ENCODE measurements at places on chromosomes 3 and 15.

- DNase-seq: no peak
These were observed 225.9 kb upstream of the C2CD4B start for GRCh38 chr15:62390791-62391640.

GRCh38 chr3:156434921-156435320 is 120.0 kb downstream of the SSR3 start:
- no peak for DNase-seq

GRCh38 chr15:84703808-84704207 is 12.1 kb downstream of the SEC11A start:
- no peak for DNase-seq

- DNase-seq: no peak
These were observed 55.7 kb downstream of the OXNAD1 start for GRCh38 chr3:16320711-16321110.

GRCh38 chr3:126998320-126998719 is 15.4 kb downstream of the PLXNA1 start:
- DNase-seq: no peak

- no peak for DNase-seq
These were observed 28.8 kb downstream of the RBP2 start for GRCh38 chr3:139447486-139447885.

- no peak for DNase-seq
These were observed 44.0 kb downstream of the NUP210 start for GRCh38 chr3:13376091-13376490.

DNA sequence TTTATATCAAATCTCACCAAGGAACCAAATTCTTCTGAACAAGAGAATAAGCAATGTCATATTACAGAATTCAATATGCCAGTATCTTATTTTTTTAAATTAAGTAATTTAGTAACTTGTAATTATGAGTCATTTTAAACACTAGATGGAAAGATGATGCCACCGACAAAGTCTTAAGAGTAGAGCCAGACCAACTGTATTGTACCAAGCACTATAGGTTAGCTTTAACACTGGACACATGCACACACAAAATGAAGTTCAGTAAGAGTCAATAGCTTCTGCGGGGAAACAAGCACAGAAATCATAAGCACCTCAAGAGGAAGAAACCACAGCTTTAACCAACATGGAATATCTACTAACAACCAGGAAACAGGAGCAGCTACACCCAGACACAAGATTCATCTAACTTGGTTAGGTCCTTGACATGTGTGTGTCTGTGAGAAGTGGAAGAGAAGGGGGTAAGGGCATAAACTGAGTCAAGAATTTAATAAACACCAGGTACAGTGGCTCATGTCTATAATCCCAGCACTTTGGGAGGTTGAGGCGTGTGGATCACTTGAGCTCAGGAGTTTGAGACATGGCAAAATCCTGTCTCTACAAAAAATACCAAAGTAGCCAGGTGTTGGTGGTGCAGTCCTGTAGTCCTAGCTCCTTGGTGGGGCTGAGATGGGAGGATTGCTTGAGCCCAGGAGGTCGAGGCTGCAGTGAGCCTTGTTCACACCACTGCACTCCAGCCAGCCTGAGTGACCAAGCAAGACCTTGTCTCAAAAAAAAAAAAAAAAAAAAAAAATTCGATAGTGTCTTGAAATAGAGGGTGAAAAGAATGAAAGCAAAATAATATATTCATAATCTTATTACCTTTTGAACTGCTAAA is 28.9 kb downstream of the DENND4A start:
- no peak for DNase-seq

GRCh38 chr15:96338766-96339618 is 8.5 kb downstream of the NR2F2 start:
- no peak for DNase-seq

- DNase-seq: no peak
These were observed 158.2 kb downstream of the SPATA16 start for GRCh38 chr3:172982736-172983364.

GRCh38 chr3:142875583-142876207 is 13.2 kb downstream of the PCOLCE2 start:
- DNase-seq: no peak

DNA sequence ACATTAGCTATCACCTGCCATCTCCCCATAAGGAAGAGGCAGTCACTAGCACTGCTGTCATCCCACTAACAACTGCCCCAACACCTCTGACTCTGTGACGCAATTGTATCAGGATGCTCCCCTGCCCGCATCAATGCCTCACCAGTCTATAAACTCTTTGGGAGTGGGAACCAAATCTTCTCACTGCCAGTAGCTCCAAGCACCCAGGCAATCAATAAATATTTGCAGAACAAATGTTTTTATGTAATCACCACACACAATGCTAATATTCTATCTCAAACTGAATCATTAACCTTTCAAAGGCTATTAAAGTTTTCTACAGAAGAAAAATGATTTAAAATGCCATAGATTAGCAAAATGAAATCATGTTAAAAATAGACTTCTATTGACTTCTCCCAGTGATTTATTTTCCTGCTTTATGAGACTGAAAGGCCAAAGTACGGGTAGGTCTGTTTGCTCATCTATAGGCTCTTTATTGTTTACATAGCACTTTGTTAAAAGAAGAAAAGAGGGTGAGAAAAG is 131.3 kb downstream of the PLD1 start:
- DNase-seq: no peak

GRCh38 chr15:51589881-51590568 is 32.5 kb downstream of the DMXL2 start:
- DNase-seq: no peak

DNA sequence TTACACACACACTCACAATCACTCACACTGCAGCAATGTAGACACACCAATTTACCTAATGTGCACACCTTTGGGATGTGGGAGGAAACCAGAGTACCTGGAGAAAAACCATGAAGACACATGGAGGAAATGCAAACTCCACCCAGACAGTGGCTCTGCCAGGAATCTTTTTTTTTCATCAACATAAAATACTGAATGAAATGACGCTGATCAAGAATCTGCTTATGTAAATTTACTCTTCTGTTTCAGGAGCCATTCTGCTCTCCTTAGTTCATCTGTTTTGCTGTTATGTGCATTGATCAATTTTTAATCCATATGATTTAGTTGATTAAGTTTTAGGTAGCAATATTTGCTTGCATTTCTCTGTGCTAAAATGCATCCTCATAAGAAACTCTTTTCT is 414.2 kb upstream of the CCDC54 start:
- no peak for DNase-seq

GRCh38 chr3:127899200-127899599 is 15.8 kb upstream of the KBTBD12 start:
- DNase-seq: no peak

GRCh38 chr3:38154033-38154494 is 11.3 kb upstream of the OXSR1 start:
- peak; percentile 73 for DNase-seq

- no peak for DNase-seq
These were observed 16.4 kb upstream of the TNFAIP8L3 start for GRCh38 chr15:51111061-51111460.

GRCh38 chr3:58012302-58012701 is 4.1 kb downstream of the FLNB start:
- DNase-seq: no peak

GRCh38 chr15:96412045-96412905 is 81.8 kb downstream of the NR2F2 start:
- no peak for DNase-seq

GRCh38 chr15:97561529-97561928 is 399.0 kb upstream of the ARRDC4 start:
- no peak for DNase-seq

DNA sequence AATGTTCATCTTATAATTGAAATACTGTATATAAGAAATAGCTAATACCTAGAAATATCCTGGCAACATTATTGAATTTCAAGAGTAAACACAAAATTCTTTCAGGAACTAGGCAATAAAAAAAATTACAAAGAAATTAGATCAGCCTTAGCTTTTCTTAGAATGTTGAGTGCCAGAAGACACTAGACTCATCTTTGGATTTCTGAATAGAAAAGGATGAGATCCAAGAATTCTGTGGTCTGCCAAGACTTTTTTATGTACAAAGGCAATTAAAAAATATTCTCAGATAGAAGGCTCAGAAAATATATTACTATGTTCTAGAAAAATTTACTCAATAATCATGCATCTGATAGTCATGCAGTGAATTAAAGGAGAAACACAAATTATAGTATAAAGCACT is 294.5 kb upstream of the CDIN1 start:
- DNase-seq: no peak

GRCh38 chr15:60396100-60396499 is 1.7 kb downstream of the ANXA2 start:
- DNase-seq: no peak

GRCh38 chr3:50207359-50208042 is 2.4 kb downstream of the SLC38A3 start:
- DNase-seq: no peak

- DNase-seq: peak; percentile 63
These were observed 1.6 kb downstream of the RFTN1 start for GRCh38 chr3:16511681-16512434.

DNA sequence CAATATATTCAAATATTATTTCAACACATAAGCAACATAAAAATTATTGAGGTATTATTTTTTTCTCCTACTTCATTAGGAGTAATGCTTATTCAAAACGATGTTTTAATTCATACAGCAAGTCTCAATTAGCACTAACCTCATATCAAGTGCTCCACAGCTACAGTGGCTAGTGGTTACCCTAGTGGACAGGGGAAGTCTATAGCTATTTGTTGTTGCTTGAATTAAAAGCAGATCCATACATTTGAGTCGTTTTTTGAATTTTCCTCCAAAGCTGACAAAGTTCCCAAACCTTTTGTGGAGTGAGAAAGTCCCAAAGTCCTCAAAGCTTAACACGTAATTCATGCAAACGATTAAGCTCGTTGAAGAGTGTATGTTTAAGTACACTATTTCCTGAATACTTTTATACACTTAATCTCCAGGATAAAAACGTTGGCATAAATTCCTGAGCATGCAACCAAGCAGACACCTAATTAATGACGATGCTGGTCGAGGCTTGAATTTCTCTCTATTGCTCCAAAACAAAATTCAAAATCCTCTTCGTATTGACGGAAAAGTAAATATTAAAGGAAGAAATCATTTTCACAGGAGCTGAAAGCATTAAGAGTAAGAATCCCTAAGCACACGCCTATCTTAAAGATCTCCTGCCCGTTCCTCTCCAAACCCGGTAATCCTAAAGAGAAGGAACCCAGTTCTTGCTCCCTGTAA is 985 bp downstream of the VPS13C start:
- DNase-seq: no peak

GRCh38 chr3:17823816-17824215 is 81.4 kb upstream of the TBC1D5 start:
- no peak for DNase-seq

DNA sequence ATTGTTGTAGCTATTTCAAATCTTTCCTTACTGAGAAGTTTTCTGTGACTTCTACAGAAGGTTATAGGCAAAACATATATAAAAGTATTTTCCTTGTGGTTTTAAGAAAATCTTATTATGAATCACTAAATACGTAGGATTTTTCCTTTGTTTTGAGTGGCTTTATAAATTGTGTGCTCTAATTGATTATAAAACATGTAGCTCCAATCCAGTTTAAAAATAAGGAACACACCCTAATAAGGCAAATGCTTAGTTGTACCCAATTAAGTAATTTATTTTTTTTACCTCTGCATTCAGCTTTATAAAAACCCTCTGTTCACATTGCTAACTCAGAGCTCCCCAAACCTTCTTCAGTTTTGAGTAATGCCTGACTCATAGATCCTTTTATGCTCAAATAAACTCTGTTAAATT is 408.0 kb downstream of the NAALADL2 start:
- peak; percentile 55 for DNase-seq

- DNase-seq: peak; percentile 44
These were observed 63.3 kb downstream of the ABTB1 start for GRCh38 chr3:127735767-127736693.

DNA sequence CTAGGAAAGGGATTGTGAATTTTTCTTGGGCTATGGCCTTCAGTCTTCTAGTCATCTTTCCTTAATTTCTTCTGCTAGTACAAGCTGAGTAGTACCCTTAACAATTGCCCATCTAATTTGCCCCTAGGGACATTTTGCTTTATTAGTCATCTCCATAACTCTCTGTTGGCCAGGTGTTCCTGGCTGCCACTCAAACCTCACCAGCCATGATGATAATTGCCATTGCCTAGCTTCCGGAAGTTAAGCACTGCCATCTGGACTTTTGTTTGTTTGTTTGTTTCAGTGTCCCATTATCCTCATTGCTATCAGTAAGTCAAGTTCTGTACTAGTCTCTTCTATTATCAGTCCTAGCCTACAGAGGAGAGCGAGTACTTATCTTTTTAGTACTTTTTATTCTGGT is 36.6 kb upstream of the UBL7 start:
- DNase-seq: no peak

- no peak for DNase-seq
These were observed 16.0 kb upstream of the PCOLCE2 start for GRCh38 chr3:142904639-142905436.

- DNase-seq: no peak
These were observed 287.5 kb downstream of the ULK4 start for GRCh38 chr3:41674449-41674848.

DNA sequence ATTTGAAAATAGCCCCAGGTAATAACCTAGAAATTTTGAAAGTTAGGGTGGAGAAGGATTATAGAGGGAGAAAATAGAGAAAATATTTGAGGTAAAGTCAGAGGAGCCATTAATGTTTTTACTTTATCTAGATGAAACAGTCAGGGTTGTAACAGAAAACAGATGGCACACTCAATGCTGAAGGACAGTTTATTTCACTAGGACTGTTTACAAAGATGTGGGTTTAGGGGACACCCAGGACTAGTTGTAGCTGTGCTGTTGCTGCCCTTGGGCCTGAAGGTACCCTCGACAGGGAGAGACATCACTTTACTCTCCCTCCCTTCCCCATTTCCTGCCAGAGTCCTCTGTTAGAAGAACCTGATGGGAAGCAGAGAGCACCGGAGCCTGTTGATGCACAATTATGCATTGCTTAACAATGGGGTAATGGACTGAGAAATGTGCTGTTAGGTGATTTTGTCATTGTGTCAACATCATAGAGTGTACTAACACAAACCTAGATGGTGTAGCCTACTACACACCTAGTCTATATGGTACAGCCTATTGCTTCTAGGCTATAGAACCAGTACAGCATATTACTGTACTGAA is 103.8 kb downstream of the GALK2 start:
- no peak for DNase-seq

GRCh38 chr3:100311011-100311410 is 23.5 kb upstream of the NIT2 start:
- DNase-seq: no peak

DNA sequence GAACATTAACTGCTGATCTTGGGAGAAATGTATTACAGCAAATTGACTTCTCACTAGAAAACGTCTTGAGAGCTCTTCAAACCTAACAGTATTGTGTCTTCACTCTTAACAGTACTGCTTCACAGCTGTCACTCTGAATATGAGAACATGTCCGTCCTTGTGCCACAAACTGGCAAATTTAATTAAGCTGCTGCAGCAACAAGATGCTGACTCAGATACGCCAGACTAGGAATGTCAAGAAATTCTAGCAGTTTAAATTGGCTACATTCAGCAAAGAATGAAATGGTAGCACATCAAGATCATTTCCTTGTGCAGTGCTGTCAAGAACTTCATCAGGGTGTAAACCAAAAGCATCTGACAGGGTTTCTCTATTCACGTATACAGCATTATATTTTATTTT is 7.6 kb downstream of the ICE2 start:
- no peak for DNase-seq

- peak; percentile 28 for DNase-seq
These were observed 230.2 kb upstream of the CD96 start for GRCh38 chr3:111311709-111312235.
